ENCODE measurements at places on chromosomes 12 and 14.

DNA sequence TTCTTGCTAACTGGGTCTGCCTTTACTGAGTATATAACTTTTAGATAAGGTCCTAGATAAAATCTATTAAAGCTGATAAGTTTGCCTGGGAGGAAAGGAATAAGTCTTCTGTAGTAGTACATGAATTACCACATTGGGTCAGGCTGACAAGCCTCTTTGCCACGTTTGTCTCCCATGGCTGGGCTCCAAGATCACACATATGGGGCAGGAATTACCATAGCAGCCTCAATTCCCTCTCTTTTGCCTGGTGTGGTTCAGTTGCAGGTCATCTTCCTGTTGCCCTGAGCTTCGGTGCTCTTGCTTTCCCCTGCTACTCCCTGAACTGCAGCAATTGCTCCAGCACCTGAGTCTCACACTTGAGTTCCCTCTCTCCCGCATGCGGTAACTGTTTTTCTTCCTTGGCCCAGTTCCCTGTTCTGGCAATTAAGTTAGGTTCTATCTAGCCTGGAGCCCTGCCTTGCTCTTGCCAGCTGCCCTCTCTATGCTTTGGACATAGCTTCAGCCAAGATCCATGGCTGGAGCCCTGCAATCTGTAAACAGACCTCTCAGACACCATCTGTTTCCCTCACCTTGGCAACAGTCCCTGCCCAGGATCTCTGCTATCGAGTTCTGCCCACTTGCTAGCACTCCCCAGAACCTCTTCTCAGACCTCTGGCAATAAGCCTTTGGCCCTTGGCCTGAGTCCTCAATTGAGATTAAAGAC lies 5.8 kb upstream of the GLT8D2 start:
- DNase-seq, result no peak

DNA sequence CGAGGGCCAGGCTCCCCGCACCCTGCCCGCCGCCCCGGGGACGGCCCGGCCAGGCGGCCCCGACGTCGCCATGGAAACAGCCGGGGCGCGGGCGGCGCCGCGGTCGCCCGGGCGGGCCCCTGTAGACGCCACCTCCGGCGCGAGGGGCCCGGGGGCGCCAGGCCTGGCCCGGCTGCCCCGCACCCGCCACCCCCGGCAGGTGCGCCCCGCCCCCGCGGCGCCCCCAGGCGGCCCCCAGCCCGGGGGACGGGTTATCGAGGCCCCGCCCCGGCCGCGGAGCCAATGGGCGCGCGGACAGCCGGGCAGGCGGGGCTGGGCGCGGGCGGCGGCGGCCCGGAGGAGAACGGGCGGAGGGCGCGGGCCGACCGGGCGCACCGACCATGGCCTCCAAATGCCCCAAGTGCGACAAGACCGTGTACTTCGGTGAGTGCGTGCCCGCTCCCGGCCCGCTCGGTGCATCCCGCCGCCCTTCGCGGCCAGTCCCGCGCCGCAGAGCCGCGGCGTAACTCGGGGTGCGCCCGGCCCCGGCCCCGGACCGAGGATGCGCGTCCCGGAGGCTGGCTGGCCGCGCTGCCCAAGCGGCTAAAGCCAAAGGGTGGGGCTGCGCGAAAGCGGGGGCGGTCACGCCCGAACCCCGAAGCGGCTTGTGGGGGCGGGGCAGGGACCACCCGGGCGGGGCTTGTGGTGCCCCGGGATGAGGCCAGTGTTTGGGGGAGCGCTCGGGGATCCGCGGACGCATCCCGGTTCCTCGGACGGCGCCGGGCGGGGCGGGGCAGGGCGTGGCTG lies at the start of gene CRIP2:
Gene CRIP2 (plus strand): TSS at position 339 of the 786 bp plus-strand sequence. CDS start 42 bp downstream, at position 381.
- DNase-seq, result peak; percentile 26

DNA sequence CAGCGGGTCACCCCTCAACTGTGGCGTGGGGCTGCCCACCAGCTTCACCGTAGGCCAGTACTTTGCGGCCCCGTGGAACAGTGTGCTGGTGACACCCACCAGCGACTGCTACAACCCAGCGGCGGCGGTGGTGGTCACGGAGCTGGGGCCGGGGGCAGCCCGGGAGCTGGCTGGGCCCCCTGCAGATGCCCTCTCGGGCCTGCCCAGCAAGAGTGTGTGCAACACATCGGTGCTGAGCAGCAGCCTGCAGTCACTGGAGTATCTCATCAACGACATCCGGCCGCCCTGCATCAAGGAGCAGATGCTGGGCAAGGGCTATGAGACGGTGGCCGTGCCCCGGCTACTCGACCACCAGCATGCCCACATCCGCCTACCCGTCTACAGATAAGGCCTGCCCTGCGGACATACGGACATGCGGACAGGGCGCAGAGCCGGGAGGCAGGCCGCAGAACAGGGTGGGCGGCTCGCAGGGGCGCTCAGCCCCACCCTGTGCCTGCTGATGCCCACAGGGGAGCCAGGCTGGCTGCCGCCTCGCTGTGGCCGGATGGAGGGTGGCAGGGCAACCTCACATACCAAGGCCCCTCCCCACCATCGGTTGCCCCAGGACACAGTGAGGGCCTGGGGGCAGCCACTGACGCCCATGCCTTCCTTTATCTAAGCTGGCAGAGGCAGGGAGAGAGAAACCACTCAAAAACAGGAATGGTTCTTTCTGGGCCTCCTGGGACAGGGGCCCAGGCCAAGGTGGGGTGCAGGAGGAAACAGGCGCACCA lies 55.5 kb downstream of the FAM222A start:
- no peak for DNase-seq

DNA sequence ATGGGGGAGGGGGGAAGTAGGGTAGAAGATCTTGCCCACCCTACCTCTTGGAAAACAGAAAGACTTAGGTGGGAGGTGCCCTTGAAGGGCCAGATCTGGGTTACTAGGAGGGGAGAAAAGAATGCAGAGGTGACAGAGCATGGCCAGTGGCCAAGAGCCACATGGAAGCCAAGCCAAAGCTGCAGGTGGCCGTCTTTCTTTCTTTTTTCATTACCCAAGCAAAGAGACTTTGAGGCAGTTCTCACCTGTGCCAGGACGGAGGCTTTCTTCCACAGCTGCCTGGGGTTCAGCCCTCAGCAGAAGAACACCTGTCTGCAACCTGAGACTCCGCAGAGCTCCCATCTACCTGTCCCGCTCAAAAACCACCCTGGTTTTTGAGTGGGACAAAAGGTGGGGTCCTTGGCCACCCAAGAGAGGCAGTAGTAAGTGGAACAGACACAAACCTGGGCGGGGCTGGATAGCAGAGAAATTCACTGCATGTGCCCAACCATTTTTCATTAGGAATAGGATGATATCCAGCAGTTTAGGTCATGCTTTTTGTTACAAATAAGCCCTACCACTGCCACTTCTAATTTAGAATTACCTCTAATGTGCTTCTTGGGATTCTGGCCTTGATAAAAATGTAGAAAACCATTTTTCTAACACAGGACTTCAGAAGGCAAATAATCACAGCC lies 116.5 kb downstream of the DYRK2 start:
- DNase-seq, result no peak

DNA sequence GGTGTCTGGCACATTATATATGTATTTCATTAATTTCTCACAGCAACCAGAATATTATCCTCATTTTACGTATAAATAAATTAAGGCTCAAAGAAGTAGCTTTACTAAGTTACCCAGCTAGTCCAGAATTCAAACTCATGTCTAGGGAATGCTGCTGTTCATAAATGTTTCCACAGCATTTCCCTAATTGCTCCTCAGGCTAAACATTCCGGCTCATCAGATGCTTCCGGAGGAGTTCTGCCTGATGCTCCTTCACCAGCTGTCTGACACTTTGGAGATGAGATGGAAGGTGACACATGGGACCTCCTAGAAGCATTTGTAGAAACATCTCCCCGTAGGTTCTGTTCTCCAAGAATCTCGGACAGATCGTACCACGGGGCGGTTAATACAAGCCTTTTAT lies 12.1 kb downstream of the KRT85 start:
- no peak for DNase-seq

DNA sequence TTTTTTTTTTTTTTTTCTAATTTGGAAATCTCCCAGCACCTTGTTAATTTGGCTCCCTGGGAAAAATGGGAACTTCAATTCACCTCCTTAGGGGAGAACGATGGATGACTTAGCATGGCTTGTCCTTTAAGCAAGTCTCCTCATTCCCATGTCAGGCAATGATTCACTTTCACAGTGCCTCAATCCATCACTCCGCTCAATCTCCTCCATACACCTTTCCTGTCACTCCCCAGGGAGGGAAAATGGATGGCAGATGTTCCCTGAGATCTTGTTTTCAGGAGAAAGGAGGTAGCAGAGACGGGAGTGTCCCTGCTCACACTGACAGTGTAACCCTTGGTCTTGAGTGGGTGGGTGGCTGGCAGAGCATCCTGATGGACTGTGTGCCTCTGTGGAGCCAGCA lies 51.0 kb downstream of the SLC8A3 start:
- DNase-seq, result no peak

DNA sequence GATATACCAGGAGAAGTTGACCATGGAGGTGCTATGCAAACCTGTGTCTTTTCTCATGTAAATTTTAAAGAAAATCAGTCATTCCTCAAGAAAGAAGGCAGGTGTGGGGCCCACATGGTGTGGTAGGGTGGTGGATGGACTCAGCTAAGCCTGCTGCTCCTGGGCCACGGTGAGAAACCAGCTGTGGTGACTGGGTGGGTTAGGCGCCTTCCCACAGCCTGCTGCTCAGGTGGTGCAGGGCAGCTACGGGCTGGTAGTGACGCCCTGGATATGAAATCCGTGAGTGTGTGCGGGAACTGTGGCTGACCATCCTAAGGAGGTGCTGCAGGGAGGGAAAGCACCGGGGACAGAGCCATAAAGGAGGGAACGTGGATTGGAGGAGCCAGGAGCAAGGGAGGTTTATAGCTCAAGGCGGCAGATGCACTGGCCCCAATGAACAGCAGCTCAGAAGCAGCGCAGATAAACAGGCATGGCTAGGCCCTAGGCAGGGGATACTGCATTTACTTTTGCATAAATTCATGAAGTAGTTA lies 408.8 kb downstream of the FUT8 start:
- no peak for DNase-seq

- no peak for DNase-seq
Observed at GRCh38 chr12:91677556-91677955, 468.1 kb downstream of the BTG1 start.

DNA sequence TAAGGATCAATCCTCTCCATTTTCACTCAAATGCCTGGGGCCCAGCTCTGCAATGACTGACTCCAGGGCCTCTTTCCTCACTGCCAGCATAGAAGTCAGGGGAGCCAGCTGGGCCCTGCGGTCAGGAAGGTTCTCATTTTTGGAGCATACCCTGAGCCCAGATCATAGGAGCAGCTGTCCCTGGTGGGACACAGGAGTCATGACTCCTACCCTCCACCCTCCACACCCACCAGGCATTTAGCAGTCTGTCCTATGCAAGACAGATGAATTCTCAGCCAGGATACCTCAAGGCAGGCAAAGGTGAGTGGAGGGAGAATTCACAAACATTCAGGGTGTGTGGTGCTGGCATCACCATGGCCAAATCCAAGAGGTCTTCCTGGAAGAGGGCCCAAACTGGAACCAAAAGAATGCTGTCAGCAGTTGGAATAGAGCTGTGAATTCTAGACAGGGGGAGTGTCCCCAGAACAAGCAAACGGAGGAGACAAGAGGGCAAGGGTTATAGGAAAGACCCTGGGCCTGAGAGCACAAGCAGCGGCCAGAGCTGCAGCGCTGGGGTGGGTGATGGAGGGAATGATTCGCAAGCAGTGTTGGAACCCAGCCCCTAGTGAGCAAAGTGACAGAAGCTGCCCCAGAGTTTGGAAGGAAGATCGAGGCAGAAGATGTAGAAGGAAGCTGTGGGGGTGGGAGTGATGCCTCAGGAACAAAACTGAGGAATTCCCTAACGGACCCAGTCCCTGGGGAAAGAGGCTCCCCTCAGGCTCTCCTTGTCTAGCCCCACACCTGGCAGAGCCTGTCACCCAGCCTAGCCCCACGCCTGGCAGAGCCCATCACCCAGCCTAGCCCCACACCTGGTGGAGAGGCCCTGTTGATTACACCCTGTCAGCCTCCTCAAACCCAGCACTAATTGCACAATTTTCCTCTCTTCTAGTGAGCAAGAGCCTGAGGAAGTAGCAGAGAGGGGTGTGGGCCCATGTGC lies 4.5 kb upstream of the REM2 start:
- DNase-seq, result no peak

- DNase-seq, result no peak
Observed at GRCh38 chr12:105256011-105256410, 20.0 kb upstream of the APPL2 start.

DNA sequence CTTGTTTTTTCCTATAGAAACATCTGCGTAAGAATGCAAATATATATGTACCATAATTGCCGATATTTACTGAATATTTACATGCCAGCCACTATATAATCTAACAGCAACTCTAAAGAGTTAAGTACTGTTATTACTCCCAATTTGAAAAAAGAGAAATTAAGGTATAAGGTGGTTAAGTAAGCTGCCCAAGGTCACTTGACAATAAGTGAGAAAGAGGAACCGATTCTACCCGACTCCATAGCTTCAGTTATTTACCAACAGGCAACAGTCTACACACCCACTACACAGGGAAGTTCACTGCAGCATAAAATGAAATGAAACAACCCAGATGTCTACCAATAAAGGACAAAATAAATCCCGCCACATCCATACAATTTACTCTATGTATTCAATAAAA lies 1.1 kb downstream of the MIS18BP1 start:
- DNase-seq, result no peak

DNA sequence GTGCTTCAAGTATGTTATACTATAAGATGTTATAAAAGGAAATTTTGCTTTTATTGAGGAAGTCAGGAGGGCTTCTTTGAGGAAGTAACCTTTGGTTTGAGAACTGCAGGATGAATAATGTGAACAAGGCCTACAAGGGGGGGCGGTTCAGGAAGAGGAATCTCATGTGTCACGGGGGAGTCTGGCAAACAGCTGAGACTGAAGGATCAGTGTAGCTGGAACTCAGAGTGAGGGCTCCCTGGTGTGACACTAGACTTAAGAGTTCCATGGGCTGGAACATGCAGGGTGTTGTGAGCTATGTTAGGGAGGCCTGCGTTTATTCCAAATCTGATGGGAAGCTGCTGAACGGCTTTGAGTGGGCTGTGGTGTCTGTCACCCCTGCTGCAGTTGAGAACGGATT lies 62.3 kb downstream of the UNC79 start:
- DNase-seq, result no peak

DNA sequence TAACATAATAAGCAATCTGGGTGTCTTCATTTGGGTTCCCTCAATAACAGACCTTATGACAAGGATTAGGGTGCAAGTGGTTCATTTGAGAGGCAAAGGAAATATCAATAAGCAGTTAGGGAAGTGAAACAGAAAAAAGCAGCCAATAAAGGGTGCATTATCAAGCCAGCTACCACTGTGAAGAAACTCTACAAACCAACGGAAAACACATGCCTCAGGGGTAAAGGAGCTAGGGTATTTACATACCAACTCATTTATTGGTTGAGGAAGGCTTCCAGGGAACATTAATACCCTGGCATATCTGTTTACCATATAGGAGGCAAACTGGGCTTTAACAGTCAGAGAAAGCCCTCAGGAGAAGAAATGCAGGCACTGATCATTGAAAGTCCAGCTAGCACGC lies 22.7 kb upstream of the IFNG-AS1 start:
- DNase-seq, result no peak
